Vagina (tissue), 2 donors: ENCODE measurements at places on chromosomes 16 and 17.

DNA sequence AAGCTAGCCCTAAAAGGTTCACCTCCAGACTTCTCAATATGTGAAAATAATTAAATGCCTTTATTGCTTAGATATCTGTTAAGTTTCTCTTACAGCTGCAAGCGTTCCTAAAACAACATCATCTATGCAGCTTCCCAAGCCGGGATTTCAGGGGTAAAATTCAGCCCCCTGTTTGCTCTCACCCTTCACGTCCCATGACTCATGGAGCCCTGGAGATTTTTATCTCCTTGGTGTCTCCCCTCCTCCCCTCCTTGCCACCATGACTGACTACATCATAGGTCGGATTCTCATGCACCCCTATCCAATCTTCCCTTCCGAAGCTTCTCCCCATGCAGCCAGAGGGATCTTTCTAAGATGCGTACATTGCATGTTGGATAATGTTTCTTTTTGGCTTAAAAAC is 21.0 kb upstream of the CACNG4 start:
- no peak for DNase-seq

DNA sequence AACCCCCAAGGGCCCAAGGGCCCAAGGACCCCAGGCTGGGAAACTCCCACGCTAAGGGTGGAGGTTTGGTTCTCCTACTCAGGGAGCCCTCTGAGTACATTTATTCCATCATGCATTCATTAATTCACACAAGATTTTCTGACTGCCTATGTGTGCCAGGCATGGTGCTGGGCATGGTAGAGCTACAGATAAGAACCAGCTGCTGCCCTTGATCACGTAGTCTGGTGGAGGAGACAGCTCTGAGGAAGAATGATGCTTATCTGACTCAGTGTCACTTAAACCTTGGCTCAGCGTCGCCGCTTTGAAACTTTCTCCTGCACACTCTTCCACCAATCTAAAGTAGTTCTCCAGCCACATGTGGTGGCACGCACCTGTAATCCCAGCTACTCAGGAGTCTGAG is 3.6 kb upstream of the ARL4D start:
- no peak for DNase-seq

DNA sequence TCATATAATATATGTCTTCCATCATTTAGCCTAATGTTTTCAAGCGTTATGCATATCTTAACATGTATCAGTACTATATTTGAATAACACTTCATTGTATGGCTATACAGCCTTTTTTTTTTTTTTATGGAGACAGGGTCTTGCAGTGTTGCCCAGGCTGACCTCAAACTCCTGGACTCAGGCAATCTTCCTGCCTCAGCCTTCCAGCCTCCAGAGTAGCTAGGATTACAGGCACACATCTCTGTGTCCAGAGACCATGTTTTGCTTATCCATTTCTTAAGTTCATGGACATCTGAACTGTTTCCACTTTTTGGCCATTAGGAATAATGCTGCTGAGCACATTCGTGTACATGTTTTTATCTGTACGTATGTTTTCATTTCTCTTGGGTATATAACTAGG is 7.8 kb downstream of the BPTF start:
- no peak for DNase-seq

DNA sequence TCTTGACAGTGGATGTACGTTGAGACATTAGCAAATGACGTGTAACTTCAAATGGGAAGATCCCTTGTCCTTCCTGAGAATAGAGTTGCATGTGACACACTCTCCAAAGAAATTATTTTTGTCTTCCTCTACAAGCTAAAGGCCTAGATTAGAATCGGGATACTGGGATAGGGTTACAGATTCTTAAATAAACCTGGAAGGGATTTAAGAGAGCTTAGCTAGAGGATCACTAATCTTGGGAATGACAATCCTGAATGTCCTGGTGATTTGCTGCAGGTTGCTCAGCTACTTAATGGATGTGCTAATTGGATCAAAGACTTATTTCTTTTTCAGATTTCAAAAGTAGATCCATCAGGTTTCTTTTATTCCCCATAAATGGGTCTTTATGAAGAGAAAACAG is 101.9 kb downstream of the KCNJ2 start:
- no peak for DNase-seq

- DNase-seq = no peak
Observed at GRCh38 chr16:70744366-70744765, 56.6 kb downstream of the VAC14 start.

DNA sequence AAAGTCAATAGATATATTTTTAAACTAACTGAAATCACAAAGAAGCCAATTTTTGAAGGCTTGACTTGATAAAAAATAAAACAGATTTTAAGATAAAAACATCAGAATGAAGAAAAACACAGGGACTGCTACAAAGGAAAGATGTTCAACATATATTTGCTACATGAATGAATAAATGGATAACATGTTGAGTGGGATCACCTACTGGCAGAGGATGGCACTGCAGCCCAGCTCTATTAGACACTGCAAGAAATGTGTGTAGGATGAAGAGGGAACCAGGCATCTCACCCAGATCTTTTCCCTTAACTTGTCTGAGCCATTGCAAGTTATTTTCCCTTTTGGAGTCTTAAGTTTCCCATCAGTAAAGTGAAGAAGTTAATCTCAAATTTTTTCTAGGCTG is 4.2 kb downstream of the AIPL1 start:
- no peak for DNase-seq

DNA sequence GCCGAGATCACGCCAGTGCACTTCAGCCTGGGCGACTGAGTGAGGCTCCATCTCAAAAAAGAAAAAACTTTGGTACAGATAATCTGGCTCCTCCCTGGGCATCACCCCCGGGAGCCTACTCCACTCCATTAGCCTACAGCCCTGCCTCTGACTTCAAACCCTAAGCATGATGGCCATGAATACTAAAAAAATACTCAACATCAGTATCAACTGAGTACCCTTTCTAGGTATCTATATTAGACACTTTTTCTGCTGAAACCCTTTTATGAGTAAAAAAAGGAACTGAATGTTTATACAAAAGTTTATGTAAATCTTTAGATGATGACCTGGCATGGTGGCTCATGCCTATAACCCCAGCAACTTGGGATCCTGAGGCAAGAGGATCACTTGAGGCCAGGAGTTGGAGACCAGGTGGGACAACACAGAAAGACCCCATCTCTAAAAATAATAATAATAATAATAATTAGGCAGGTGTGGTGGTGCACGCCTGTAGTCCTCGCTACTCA is 6.9 kb downstream of the RDM1 start:
- no peak for DNase-seq

- DNase-seq = no peak
Observed at GRCh38 chr16:56191156-56191815, at the start of gene GNAO1. TSS of gene GNAO1 (plus strand) at chr16:56191489. CDS start at chr16:56192236, 747 bp downstream.

DNA sequence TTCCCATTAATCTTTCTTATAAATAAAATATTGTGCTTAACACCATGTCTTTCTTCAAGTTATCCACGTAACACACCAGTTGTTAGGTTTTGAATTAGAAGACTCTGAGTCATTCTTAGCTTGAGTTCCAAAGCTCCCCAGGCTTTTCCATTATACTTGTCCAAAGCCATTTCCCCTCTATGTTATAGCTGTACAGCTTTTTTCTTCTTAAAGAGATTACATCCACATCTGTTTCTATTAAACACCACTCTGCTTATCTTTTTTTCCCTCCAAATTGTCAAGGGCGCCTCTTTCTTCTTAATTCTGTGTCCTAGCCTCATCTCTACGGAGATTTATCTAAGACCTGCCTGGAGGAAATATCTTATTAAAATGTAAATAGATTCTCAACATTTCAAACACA is 139.4 kb upstream of the CPHXL start:
- DNase-seq = no peak

GRCh38 chr17:78842881-78843565 is 2.4 kb upstream of the USP36 start:
- no peak for DNase-seq

- no peak for DNase-seq
Observed at GRCh38 chr17:79992649-79993389, 42.9 kb downstream of the TBC1D16 start.

DNA sequence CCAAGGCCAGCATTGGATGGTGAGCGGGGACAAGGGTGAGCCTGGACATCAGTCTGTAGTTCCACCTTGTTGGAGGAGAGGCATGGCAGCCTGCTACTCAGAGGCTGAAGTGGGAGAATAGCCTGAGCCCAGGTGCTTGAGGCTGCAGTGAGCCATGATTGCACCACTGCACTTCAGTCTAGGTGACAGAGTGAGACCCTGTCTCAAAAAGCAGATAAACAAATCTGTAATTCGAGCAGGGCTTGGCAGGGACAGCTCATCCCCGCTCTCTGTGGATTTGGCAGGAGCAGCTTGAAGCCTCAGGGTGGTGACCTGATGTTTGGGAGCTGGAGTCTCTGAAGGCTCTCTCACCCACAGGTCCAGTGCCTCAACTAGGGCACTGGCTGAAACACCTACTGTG is 38.6 kb upstream of the ZCCHC14 start:
- no peak for DNase-seq

DNA sequence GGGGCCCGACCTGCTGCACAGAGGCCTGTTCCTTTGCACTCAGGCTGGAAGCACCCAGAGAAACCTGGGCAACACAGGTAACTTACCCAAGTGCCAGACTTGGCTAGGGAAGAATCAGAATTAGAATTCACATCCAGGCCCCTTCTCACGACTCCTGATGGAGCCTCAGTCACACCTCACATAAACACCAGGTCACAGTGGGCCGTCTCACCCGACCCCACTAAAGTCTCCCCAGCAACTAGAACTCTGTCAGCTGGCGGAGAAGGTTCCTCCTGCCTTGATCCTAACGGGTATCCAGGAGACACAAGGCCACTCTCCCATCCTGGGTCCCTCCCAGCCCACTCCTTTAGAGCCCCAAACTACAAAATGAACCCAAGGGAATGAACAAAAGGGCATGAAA is 6.4 kb downstream of the TK2 start:
- no peak for DNase-seq
